CD14-positive monocyte (primary cell): ENCODE measurements at places on chromosomes 4 and X.

DNA sequence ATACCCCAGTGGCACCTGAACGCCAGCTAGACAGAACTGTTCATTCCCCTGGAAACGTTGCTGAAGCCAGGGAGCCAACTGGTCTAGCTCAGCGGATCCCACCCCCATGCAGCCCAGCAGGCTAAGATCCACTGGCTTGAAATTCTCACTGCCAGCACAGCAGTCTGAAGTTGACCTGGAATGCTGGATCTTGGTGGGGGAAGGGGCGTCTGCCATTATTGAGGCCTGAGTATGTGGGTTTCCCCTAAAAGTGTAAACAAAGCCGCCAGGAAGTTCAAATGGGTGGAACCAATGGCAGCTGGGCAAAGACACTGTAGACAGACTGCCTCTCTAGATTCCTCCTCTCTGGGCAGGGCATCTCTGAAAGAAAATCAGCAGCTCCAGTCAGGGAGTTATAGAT, 213.0 kb downstream of the NKX6-1 start:
- no peak for DNase-seq

- DNase-seq, result no peak
These were observed 125.6 kb downstream of the PTTG2 start for GRCh38 chr4:38085751-38086150.

DNA sequence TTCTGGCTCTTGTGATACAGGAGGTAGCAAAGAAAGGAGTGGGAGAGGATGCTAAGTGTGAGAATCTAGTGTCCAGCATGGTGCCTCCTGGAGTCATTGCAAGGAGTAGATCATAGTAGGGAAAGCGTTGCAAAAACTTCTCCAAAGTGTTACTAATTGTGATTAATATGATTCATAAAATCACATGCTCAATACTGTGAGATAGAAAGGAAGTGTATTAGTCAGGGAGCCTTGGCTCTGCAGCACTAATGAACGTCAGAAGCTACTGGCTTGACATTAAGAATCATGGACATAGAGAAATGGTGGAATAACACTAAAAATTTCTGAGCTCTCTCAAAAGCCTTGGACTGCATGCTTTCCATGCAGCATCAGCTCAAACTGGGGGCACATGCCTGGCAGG, 299.1 kb downstream of the EVC2 start:
- DNase-seq, result no peak

DNA sequence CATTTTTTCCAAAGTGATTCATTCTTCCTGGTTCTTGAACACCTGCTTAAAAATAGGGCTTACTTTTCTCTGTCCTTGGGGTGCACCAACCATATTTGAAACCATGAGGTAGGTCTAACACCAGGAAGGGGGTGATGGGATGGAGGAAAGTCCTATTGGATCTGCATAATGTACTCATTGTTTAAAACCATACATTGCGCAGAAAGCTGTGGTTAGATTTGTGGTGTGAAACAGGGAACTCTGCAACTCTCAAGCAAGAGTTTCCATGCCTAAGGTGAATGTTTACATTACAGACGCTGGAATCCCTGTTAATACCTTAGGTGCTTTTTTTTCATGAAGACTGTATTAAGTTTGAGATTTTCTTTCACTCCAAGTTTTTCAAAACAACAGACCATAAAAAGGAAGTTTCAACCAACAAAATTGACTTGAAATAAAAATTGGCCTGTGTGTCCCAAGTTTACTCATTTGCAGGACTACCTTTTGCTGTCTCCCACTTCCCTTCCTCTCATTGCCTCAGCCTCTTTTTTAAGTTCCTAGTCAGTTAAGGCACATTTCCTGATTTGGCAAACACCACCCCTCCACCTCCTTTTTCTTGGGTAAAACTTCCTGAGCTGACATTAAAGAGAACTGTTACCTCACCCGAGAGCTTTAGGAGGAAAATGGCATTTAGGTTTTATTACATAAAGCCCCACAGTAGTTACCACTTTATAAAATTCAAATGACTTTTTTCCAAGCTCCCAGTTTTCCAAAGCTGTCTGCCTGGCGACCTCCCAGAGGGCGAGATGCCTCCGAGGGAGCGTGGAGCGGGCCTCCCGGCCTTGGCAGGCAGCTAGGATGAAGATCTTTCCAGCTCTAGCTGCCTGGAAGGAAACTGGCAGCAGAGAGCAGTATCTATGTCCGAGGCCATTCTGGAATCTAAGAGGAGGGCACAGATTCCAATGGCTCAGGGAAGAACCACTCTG, 47.9 kb upstream of the RBPJ start:
- DNase-seq, result no peak

DNA sequence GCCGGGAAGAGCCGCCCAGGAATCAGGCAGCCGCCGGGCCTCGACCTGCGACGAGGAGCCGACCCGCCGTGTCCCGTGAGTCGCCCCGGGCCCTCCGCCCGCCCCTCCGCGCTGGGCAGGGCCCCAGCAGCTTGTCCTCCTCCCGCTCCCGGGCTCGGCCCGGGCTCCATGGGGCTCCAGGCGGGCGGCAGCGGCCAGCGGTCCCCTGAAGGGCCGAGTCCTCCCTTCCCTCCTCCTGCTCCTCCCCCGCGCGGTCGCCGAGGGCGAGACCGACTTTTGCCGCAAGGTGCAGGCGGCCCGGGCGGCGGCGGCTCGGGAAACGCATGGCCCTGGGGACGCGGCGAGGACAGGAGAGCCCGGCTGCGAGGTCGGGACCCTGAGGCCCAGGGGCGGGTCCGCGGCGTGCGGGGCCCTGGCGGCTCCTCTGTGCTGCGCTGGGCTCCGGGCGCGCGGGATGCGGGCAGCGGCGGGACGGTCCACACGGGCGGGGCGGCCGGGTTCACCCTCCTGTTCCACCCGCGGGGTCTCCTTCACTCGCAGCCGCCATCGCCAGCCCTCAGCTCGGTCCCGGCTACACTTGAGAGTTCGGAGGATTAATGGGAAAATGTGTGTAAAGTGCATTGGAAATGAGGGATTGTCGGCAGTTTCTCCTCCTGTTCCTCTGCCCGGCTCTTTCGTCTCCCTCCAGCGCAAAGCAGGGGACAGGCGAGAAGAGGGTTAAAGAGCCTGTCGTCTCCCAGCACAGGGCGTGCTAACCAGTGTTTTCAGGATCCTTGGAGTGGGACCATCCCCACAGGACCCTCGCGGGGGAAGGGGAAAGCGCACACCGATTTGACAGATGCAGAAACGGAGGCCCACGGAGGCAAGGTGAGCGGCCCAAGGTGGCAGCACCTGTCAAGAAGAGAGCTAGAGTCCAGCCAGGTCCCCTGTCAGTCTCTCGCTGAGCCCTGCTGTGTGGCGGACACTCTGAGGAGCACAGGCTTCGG, 16.6 kb upstream of the ZNF718 start:
- DNase-seq, result no peak

DNA sequence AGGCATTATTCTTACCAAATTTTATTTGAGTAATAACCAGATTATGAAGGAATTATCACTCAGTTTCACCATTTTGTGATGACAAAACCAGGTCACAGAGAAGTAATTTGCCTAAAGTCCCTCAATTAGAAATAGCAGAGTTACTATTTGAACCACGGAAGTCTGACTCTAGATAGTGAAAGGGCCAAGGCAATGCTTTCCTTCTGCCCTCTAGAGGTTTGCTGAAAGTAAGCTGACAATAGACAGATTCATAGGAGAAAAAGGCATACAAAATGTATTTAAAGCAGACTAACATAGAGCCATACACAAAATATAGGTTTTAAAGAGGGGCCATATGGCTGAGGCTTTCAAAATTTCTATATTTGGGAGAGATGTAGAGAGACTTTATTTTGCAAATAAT, 43.1 kb downstream of the CXXC4 start:
- DNase-seq, result no peak

GRCh38 chr4:128668566-128668965, 140.9 kb upstream of the JADE1 start:
- DNase-seq, result no peak
